ENCODE measurements at places on chromosomes 11 and 22. TPM values are rescaled to one million over a fixed set of nuclear protein-coding genes. Genes with fewer than 3 reads are reported as not detected.

DNA sequence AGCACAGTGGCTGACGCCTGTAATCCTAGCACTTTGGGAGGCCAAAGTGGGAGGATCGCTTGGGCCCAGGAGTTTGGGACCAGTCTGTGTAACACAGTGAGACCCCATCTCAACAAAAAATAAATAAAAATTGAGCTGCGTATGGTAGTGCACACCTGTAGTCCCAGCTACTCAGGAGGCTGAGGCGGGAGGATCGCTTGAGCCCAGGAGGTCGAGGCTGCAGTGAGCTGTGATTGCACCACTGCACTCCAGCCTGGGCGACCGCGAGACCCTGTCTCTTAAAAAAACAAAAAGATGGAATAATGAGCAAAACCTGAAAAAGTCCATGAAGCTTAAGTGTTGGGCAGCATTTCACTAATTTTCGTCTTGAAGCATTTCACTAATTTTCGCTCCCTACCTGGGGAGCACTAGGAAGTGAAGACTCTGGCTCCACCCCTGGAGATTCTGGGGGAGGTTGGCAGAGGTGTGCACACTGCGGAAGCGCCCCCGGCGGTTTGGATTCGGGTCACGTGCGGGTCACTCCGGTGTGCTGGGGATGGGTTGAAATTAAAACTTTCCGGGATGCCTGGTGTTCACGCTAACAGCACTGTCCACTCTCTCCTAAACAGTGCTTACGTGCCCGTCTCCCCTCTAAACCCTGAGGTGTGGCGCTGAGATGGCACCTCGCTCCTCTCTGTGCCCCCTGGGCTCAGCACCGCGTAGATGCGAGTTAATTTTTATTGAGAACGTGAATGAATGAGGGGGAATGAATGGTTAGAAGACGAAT lies 906 bp upstream of the NAA40 start:
- no peaks in the 10 kb centered on the region for H3K27me3 ChIP-seq
- peaks cover 16% of the 10 kb centered on the region for H3K4me1 ChIP-seq

DNA sequence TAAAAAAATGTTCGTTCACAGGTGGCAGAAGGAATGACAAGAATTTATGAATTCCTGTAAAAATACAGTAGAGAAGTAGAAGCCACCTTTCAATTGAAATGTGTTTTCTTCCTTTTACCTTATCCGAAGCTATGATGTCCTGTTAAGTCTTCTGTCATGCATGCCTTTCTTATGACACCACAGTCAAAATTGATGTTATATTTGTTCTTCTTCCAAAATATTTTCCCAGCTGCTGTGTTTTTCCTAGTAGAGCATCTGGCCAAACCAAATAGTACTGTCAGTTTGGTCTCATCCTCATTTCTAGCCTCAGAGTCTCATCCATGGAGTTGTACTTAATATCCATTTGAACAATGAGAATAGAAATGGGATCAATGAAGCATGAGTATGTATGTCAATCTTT lies 206.1 kb downstream of the PGR start:
- H3K4me1 ChIP-seq = peaks cover 41% of the 10 kb centered on the region
- peaks cover 2% of the 10 kb centered on the region for H3K36me3 ChIP-seq
- no peak for DNase-seq
- no peak overlapping the region for H3K4me3 ChIP-seq
- H3K27me3 ChIP-seq = no peaks in the 10 kb centered on the region

DNA sequence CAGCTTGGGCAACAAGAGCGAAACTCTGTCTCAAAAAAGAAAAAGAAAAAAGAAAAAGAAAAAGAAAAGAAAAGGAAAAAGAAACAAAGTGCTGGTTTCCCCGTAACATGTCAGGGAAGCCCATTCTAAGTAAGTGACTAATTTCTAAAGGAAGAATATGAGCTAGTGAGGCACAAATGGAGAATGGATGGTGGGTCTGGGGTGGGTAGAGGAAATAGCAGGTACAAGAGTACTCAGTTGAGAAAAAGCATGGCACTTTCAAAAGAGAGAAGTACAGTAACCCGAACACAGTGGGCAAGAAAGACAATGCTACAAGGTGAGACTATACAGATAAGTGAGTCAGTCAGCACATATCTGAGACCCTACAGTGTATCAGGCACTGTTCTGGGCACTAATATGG lies 4.5 kb downstream of the MAJIN start:
- no peaks in the 10 kb centered on the region for H3K27me3 ChIP-seq
- no peak overlapping the region for H3K27ac ChIP-seq
- H3K36me3 ChIP-seq = no peaks in the 10 kb centered on the region
- H3K4me3 ChIP-seq = no peak overlapping the region
- peaks cover 8% of the 10 kb centered on the region for H3K4me1 ChIP-seq

HBE1 gene
- not detected for total RNA-seq

All from osteocyte (in vitro differentiated cells).